ENCODE measurements at places on chromosomes 6 and 20.
A peak's percentile ranks its signal among the peaks of the same experiment; 100 is the strongest.

DNA sequence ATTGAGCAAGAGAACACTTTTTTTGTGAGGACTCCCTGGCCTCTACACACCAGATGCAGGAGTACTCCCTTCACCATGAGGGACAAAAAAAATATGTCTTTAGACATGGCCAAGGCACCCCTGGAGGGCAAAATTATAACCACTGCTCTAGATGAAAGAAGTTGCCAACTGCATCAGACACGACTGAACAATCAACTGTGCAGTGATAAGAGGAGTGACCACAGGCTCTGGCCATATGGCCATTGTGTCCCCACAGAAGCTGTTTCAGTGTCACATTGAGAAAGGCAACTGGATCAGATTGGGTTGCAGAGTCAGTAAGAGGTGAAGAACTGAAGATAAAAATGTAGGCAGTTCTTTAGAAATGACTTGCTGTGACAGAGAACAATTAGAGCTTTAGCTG, 85.7 kb downstream of the C6orf118 start:
- DNase-seq = no peak

DNA sequence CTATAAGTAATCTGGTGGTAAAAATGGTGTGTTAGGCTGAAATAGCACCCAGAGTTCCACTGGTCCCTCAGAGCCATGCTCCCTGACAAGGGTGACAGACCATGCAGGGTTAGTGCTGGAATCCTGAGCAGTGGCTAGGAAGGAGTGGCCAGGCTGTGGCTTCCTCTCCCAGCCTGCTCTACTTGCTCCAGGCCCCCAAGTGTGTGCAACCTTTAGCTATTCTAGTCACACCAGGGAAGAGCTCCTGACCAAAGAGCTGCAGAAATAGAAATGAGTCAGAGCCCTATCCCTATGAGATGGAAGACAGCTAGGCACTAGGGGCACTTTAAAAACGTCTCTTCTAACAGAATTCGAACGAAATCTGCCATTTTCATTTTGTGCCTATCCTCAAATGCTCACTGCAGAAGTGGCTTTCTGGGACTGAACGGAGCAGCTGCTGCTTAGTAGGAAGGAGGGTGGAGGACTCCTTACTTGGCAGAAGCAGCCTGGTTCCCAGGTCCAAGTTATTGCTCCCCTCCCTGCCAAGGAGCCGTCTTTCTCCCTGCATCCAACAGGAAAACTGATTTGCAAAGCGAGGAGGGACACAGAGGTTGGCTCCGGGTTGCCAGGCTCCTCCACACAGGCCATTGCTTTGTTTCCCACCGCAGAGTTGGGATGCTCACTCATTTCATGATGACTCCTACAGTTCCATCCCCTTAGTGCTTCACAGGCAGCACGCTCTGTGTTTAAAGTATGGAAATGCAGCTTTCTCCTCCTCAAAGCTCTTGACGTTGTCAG, 754.5 kb downstream of the C6orf118 start:
- DNase-seq = no peak

DNA sequence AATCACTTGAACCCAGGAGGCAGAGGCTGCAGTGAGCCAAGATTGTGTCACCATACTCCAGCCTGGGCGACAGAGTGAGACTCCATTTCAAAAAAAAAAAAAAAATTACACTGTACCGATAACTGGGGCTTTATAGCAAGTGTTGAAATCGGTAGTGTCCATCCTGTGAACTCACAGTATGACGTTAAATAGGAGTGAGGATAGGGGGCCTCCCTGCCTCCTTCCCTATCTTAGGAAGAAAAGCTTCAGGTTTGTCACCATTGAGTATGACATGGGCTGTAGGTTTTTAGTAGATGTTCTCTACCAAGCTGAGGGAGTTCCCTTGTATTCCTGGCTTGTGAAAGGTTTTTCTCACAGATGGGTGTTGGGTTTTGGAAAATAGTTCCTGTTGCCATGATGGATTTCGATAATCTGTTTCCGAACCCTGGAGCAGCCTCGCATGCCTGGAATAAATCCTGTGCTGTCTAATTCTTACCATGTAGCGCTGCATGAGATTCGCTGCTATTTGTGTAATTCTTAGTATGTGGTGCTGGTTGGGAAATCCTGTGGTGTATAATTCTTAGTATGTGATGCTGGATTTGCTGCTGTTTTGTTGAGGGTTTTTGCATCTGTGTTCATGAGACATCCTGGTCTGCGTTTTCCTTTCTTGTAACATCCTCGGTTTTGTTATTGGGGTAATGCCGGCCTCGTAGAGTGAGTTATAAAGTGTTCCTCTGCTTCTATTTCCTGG, 23.6 kb downstream of the NTSR1 start:
- DNase-seq = no peak

GRCh38 chr6:46921731-46922130, at the start of gene ADGRF5:
TSS of gene ADGRF5 (minus strand) at chr6:46921938. CDS start at chr6:46906762, 15,176 bp downstream.
- no peak for DNase-seq

DNA sequence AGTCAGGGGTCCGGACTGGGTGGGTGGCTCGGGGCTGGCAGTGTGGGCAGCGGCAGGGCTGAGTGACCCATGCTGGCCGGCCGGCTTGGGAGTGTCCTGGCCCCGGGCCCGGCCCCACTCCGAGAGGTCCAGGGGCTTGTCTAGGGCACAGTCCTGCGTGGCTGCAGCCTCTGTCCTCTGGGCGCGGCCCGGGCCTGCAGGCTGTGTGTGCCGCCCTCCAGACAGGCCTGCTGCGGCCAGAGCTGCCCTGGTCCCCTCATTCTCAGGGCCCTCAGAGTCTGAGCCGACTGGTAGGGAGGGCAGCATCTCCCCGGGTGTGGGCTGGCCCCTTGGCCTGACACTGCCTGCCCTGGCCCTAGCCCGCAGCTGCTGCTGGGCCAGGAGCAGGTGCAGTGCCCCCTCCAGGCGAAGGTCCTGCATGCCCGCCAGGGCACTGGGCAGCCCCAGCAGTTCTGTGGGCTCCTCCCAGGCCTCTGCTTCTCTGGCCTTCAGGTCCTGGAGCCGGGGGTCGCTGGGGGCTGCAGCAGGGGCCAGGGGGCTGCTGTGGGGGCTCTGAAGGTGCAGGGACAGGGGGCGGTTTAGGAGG, 6.9 kb upstream of the CABLES2 start:
- no peak for DNase-seq

DNA sequence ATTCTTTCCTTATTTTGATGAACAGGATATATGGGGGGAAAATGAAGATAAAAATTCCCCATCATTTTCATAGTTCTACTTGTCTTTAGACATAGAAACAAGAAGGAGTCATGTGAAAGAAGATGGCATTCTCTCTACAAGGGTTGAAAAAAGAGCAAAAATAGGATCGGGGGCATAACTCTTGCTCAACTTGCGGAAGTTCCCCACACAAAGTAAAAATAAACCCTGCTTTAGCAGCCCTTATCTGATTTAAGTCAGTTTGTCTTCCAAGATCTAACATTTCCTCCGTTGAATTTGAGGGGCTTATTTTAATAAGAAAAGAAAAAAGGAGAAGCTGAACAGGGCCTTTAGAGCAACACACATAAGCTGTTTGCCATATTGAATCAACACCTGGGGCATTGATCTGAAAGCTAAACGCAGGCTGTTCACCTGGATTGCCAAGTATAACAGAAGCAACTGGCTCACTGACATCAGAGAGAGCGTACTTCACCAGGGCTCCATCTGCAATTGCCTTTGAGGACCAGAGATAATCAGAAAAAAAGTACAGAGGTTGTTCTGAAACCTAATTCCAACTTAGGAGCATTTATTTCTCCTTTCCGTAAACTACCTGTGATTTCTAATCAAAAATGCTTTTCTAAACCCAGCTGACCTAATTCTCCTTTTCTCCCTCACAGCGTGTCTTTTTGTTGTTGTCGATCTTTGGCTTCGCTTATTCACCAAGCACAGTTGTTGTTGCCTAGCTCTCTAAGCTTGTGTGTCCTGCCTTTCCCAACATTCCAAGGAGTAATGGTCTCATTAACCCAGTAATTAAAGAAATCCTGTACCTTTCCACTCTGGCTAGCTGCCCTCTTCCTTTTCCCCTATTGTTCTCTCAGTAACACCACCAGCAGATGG, 568.0 kb downstream of the KIF16B start:
- DNase-seq = peak; percentile 59

GRCh38 chr6:2799936-2800527, 34.8 kb downstream of the WRNIP1 start:
- DNase-seq = no peak

DNA sequence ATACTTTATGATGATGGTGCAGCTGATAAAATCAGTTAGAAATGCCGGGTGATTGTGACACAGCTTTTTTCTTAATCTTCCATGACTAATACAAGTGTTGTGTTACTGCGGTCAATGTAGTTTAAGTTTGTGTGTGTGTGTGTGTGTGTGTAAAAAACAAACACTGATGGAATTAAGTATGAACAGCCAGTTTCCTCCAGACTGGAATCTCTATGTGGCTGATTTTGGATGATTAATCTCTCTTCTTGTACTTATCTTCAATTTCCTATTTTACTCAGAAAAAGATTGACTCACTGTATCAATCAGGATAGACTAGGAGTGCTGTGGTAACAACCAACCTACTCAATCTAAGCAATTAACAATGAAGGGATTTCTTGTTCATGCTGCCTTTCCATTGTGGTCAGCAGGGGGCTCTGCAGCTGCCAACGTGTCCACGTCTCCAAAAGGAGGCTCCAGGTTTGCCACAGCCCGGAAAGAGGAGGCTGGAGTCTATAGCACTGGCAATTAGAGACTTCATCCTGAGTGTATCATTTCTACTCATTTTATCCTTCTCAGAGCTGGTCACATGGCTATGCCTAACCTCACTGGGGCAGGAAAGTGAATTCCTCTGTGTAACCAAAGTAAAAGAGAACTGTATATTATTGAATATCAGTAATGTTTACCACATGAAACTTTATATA, 107.7 kb downstream of the CD109 start:
- no peak for DNase-seq

DNA sequence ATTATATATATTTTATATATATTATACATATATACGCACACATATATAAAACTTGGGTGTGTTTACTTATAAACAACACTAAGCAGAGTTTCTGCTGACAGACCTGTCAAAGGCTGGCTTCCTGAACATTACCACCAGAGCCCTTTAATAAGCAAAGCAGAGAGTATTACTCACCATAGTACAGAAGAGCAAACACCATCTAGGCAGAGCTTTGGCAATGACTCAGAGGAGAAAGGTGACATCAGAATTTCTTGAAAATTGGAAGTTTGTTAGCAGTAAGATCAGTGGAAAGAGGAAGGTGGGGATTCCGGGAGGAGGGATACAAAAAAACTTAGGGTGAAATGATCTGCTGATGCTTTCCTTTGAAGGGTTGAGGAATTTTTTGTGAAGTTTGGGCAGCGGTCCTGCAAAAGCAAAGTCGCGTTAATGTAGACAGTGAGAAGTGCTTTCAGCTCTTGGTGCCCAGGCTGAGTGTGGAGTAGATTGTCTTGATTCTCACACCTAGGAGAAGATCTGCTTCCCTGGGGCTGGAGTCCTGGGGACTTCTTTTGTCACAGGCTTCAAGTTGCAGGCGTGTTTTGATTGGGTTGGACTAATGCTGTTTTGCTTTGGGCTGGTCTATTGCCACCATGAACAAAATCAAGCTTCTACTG, 109.6 kb upstream of the BACH2 start:
- DNase-seq = no peak

DNA sequence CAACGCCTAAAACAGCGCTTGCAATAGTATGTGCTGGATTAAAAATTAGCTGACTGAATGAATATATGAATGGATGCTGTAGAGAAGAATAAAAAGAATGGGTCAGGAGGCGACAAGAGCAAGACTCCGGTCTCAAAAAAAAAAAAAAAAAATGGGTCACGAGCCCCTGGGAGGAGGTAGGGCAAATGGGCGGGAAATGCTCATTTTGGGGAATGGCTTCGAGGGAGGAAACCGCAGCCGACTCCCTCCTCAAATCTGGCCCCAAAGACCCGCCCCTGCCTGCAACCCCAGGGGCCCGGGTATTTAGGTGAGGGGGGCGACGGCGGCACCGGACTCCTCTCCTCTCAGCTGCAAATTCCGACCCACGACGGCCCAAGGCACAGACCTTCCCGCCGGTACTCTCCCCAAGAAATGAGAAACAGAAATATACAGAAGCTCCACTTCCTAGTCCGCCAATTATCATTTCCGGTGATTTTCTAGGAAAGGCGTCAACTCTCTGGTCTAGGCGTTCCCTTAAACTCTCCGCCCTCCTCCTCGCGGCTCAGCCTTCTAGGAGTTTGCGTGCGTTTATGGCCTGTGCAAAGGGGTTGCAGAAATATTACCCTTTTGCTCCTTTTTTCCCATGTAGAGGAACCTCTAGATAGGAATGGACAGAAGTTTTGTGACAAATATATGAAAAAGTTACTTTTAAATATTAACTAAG, at the start of gene ZNF311:
Gene ZNF311, minus strand, starts transcription at position 133 of the 703 bp plus-strand sequence. CDS start 1,361 bp downstream, outside the sequence.
- no peak for DNase-seq

DNA sequence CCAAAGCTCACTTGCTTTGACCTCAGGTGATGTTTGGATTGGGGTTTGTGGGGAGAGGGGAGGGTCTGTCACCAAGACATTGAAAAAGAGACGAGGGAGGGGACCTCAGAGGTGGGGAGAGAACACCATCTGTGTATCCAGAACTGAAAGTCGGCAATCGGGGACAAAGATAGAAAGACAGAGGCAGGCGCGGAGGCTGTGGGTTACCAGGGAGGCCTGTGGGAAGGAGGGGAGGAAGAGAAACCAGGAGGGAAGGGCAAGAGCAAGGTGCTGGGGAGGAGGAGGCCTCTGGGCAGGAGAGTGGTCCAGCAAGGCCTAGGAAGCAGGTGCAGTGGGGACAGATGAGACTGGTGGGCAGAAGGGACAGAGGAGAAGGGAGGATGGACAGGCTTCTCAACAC, 211.2 kb downstream of the CDC5L start:
- DNase-seq = no peak

GRCh38 chr20:45372646-45373352, 5.3 kb downstream of the TP53TG5 start:
- DNase-seq = no peak

DNA sequence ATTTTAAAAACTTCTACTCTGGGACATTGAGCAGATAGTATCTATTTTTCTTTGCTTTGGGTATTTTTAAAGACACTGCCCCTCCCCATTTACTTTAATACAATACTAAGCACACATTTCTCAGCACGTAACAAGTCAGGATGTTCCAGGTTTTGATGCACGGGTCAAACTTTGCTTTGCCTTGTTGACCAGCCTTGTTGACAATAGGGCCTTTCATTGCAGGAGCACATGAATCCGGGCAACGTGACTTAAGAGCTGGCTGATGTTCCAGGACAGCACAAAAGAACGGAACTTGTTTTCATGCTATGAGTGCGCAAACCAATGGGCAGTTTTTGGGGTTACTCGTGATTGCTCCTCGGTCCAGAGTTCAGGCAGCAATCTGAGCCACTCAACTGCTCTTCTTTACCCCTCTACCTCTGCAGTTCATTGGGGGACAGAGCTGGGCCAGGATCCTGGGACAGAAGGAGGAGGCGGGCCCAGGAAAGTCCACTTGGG, 78.6 kb upstream of the SLC22A16 start:
- no peak for DNase-seq

- no peak for DNase-seq
Observed at GRCh38 chr6:156822747-156823206, 45.6 kb downstream of the ARID1B start.

DNA sequence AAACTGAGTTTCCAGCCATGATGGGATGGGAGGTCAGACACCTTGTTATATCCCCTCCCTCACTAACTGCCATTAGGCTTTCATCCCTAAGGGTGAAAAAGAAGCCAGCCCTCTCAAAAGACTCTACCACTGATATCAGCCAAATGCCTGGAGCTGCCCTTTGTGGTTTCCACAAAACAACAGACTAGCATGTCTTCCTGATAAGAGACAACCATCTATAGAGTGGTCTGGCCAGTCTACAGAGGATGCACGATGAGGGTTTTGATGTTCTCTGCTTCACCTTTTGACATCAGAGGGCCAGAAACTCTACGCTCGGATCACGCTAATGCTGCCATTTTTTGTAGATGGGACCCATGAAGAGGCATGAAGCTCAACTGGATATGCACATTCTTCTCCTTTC, 61.7 kb upstream of the ARHGAP18 start:
- DNase-seq = no peak

GRCh38 chr6:16279243-16279642, 40.9 kb downstream of the GMPR start:
- no peak for DNase-seq
